A172 (cell line): ENCODE measurements at places on chromosomes 2 and 18. TPM values are rescaled to one million over a fixed set of nuclear protein-coding genes. Genes with fewer than 3 reads are reported as not detected.

The POTEJ gene
- total RNA-seq: not detected in 2 replicates

The DPP4 gene
- total RNA-seq: 0.03 and 1.2 TPM in 2 replicates

The UGT1A3 gene
- total RNA-seq: not detected in 2 replicates

The HNMT gene
- 22.6 and 32.8 TPM in 2 replicates for total RNA-seq

The RNF152 gene
- total RNA-seq: 0.84 and 0.95 TPM in 2 replicates

The IL18R1 gene
- not detected in 2 replicates for total RNA-seq

The CLIP4 gene
- total RNA-seq: 26.9 and 40.2 TPM in 2 replicates

DNA sequence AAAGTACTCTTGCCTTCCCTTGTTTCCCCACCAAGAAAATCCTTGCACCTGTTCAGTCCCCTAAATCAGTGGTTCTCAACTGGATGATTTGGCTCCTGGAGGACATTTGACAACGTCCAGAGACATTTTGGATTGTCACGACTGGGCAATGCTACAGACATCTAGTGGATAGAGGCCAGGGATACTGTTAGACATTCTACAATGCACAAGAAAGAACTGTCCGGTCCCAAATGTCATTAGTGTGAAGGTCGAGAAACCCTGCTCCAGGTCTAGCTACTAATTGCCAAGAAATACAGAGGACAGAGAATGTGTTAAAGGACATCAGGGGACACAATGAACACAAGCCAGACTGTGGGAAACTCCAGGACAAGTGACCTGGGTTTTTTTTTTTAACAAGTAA lies 60.0 kb downstream of the LRP2 start:
- no peak for DNase-seq

- DNase-seq: peak; percentile 62
Measured at GRCh38 chr2:12120281-12121150, 374.1 kb downstream of the LPIN1 start.

DNA sequence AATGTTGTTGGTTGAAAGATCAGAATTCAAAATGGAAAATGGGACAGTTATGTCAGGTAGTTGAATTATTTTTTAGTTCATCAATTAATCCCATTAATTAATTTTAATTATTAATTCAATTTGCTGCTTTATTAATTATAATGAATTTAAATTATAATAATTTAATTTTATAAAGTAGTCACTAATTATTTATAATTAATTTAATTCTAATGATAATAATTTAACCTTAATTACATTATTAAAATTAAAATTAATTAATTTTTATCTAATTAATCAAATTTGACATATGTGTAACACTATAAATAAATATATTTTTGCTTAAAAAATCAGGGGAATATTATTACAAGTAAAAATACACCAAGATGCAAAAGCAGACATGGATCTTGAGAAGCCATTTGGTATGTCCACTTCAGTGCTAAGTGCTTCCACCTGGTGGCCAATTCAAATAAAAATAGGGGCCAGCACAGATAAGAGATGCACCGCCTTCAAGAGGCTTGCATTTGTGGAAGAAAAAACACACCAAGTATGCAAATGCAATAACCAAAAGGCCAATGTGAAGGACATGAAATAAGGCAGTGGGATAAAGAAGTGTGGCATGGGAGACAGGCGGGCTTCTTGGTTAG lies 73.2 kb downstream of the MBP start:
- peak; percentile 41 for DNase-seq

- DNase-seq: no peak
Measured at GRCh38 chr2:216634370-216635148, 1.3 kb downstream of the IGFBP2 start.

GRCh38 chr2:170922634-170923494 lies 6.2 kb upstream of the GORASP2 start:
- no peak for DNase-seq

- DNase-seq: no peak
Measured at GRCh38 chr2:218262631-218263586, 2.1 kb downstream of the GPBAR1 start.

DNA sequence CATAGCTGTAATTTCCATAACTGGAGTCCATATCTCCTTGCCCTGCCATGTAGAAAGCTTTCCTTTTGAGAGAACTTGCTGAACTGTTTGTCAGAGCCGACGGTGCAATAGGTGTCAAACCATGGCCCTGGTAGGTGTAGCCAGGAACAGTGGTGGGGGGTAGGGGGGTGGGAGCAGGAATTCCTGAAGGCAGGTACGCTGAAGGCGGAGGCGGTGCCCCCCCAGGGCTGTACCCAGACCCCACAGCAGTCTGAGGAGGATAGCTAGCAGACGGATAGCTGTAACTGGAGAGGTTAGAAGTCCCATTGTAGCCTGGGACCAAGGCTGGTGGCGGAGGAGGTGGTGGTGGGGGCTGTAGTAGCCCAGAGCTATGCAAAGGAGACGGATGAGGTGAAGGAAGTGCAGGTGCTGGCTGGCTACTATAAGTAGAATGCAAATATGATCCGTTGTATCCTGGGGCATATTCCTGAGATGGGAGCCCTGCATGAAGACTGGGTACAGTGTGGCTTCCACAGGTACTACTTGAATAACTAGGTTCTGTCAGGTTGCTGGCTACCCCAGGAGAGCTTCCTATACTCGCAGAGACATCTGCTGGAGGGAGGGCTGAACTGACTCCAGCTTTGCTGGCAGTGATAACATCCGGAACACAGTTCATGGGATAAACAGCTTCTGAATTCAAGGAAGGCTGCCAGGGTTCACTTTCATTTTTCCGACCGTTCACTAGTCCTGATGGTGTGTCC lies 124.8 kb downstream of the FIGN start:
- peak; percentile 18 for DNase-seq

GRCh38 chr2:10530607-10531239 lies 82.6 kb upstream of the ODC1 start:
- DNase-seq: no peak

GRCh38 chr18:24086082-24086481 lies 52.8 kb upstream of the CABYR start:
- no peak for DNase-seq

GRCh38 chr2:15038366-15039364 lies 406.1 kb downstream of the LRATD1 start:
- no peak for DNase-seq

GRCh38 chr2:221397187-221397586 lies 174.9 kb downstream of the EPHA4 start:
- peak; percentile 18 for DNase-seq

- DNase-seq: no peak
Measured at GRCh38 chr18:6370886-6371635, 43.6 kb downstream of the L3MBTL4 start.

GRCh38 chr2:238979636-238980035 lies 131.8 kb downstream of the TWIST2 start:
- no peak for DNase-seq

- no peak for DNase-seq
Measured at GRCh38 chr2:8413589-8414135, 268.2 kb upstream of the ID2 start.

GRCh38 chr2:239070466-239070865 lies 222.6 kb downstream of the TWIST2 start:
- DNase-seq: no peak

GRCh38 chr2:17791817-17792130 lies 24.5 kb upstream of the MSGN1 start:
- no peak for DNase-seq
